RPMI7951 (cell line): ENCODE measurements at places on chromosomes 4 and X. TPM values are rescaled to one million over a fixed set of nuclear protein-coding genes. Genes with fewer than 3 reads are reported as not detected.

GRCh38 chrX:45771560-45772340 lies 571.1 kb upstream of the DIPK2B start:
- DNase-seq, result peak; percentile 84

- no peak for DNase-seq
Observed at GRCh38 chrX:23381099-23382087, 46.7 kb downstream of the PTCHD1 start.

GRCh38 chr4:28686618-28687017 lies 1826.0 kb downstream of the STIM2 start:
- DNase-seq, result peak; percentile 15

DNA sequence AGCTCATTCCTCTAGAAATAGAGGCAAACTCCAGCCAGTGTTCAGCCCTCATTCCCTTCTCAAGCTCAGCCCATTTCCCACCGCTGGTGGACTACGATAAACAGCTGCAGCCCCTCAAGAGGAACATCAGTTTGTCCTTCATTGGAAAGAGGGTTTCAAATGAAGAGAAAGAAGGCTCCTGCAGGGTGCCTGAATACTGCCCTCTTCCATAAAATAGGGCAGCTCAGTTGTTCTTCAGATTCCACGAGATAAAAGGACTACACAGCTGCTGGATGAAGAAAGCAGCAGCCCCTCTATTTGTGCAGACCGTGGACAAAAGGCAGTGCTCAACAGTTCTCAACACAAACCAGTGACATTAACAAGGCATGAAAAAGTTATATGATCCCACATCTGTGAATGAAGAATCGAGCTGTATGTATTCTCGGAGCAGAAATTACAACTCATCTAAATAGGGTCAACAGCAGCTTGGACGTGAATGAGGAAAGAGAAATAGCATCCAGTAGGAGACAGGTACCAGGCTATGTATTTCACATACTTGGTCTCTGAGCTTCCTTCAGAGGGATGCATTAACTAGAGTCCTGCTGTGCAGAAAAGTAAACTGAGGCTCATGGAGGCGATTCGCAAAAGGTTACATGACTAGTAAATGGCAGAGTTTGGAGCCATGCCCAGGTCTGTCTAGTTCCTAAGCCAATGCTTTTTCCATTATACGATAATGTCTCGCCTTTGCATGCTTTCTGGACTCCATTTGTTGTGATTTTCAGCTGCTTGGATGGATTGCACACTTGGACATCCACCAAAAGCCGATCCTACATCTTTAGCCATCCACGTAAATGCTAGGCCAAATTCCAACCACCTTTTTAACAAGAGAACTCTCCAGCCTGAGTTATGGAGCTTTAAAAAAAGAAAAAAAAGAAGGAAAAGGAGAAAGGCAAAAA lies 301.2 kb upstream of the PPARGC1A start:
- no peak for DNase-seq

DNA sequence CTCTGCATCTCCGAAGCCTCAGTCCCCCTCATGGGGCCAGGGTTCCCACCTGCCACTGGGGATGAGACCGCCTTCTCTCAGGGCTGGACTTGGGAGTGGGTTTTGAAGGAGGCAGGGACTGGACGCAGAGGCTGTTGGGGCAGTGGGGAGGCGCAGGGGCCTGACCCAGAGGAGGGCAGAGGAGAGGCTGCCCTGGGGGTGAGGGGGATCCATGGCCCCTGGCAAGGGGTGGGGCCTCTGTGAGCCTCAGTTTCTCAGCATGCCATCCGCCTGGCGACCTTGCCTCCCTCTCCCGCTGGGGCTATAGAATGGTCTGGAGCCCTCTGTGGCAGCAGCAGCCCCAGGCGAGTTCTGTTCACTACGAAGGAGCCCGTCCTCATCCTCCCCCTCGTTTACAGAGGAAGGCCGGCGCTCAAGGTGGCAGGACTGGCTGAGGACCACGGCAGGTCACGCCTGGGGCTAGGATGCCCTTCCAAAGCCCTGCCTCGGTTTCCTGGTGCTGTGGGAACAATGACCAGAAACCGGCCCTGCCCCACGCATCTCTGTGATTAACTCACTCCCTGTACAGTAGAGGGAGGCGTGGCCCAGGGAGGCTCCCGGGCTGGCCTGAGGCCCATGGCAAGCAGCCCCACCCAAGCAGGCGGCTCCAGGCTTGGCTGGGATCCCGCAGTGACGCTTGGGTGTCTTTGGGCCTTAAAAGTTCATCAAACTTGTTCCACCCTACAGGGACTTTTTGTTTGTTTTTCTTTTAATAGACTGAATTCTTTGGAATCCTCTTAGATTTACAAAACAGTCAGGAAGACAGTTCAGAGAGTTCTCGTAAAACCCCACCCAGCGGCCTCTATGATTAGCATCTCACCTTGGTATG lies 16.0 kb upstream of the SH3TC1 start:
- peak; percentile 83 for DNase-seq

DNA sequence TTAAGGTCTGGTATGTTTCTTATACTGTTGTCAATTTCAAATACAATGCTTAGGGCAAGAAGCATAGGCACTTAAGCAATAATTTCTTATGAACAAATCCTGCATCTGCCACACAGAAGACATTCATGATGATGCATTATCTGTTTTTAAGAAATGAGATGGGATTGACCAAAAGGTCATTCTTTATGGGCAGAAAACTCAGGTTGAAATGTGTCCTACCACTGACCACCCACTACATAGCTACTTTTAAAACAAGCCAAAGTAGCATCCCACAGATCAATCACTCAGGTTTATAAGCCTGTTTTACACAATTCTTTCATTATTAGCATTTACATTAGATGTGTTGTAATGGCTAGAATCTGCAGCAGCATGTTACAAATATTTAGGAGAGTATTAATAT lies 617.8 kb downstream of the PCDH7 start:
- no peak for DNase-seq

DNA sequence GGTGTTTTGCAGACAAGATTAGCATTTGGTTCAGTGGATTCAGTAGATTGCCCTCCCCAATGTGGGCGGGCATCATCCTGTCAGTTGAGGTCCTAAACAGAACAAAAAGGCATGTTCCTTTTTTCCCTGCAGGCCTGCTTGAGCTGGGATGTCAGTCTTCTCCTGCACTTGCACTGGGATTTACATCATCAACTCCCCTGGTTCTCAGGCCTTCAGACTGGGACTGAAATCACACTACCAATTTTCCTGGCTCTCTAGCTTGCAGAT lies 278.9 kb upstream of the FTHL17 start:
- no peak for DNase-seq

PITX2 gene
- total RNA-seq, result 0.48 TPM in 1 of 2 replicates, not detected in the other
